ENCODE measurements at places on chromosomes 2 and 18. TPM values are rescaled to one million over a fixed set of nuclear protein-coding genes. Genes with fewer than 3 reads are reported as not detected.

GRCh38 chr2:66538291-66538690, 103.4 kb downstream of the MEIS1 start:
- no peak for DNase-seq
- H3K36me3 ChIP-seq = no peaks in the 10 kb centered on the region
- no peak overlapping the region for H3K27ac ChIP-seq
- no peak overlapping the region for H3K4me3 ChIP-seq

GRCh38 chr2:70892750-70893149, 43.0 kb upstream of the ATP6V1B1 start:
- no peak overlapping the region for H3K27ac ChIP-seq
- no peak overlapping the region for H3K4me3 ChIP-seq
- H3K4me1 ChIP-seq = peaks cover 3% of the 10 kb centered on the region
- no peak for DNase-seq
- no peaks in the 10 kb centered on the region for H3K36me3 ChIP-seq
- no peaks in the 10 kb centered on the region for H3K27me3 ChIP-seq

SCYGR4 gene
- not detected for total RNA-seq

DNA sequence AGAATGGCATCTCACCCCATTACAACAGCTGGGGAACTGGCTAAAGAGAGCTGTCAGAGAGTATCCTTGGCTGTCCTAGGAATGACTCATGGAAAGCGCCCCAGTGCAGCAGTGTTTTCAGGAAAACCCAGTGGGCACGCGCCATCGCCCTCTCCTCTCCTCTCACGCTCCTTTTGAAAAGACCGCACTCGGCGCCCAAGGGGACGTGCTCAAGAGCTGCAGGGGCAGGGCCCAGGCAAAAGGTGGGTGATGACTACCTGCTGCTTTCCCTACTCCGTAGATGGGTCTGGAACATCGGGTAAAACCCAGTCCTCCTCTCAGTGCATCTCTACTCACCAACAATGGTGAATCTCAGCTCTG, 68.1 kb downstream of the EMILIN2 start:
- no peaks in the 10 kb centered on the region for H3K27me3 ChIP-seq
- no peak overlapping the region for H3K4me3 ChIP-seq
- H3K4me1 ChIP-seq = no peaks in the 10 kb centered on the region
- H3K27ac ChIP-seq = no peak overlapping the region
- H3K36me3 ChIP-seq = no peaks in the 10 kb centered on the region
- no peak for DNase-seq

KIF5C gene
- 0.22 TPM for total RNA-seq
